Osteoblast (primary cell): ENCODE measurements at places on chromosomes 4 and X. TPM values are rescaled to one million over a fixed set of nuclear protein-coding genes. Genes with fewer than 3 reads are reported as not detected.
A peak's percentile ranks its signal among the peaks of the same experiment; 100 is the strongest.

DNA sequence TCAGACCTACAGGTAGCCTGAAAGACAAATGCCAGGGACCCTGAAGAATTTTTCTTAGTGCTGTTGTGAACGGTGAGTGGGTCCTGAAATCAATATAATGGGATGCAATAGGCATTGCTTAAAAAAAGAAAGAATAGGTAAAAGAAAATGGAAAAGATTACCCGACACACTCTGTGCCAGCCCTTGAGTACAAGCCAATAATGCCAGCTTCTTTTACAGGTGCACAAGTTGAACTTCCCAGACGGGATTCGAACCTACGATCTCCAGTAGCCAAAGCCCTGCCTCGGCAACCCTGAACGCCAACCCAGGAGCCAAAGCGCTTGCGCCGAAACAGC, 24.7 kb upstream of the GLOD5 start:
- H3K4me3 ChIP-seq: peak overlapping the region; percentile 79
- H3K27ac ChIP-seq: peak overlapping the region; percentile 33
- H3K36me3 ChIP-seq: no peaks in the 10 kb centered on the region
- peaks cover 6% of the 10 kb centered on the region for H3K4me1 ChIP-seq

DNA sequence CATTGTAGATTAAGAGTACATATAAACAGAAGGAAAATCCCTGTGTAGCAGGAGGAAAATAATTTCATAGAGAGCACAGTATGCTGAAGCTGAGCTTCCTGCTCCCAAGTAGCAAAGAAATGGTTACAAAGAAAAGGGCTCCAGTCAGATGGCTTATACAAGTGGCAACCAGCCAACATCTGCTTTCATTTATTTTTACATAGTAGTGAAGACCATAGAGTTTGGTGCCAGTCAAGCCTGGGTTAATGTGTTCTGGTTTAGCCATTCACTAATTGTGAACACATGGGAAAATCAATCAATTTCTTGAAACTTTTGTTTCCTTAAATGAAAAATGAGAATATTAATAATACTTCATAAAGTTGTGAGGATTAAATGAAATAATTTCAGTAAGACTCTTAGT, 111.3 kb upstream of the ELOVL6 start:
- H3K4me1 ChIP-seq: no peaks in the 10 kb centered on the region
- no peak overlapping the region for H3K27ac ChIP-seq
- no peak for DNase-seq
- H3K36me3 ChIP-seq: no peaks in the 10 kb centered on the region
- no peak overlapping the region for H3K4me3 ChIP-seq

GRCh38 chr4:165383591-165384073, 4.8 kb downstream of the CPE start:
- no peak overlapping the region for H3K27ac ChIP-seq
- no peaks in the 10 kb centered on the region for H3K4me1 ChIP-seq
- peaks cover 5% of the 10 kb centered on the region for H3K27me3 ChIP-seq
- no peak for DNase-seq

DNA sequence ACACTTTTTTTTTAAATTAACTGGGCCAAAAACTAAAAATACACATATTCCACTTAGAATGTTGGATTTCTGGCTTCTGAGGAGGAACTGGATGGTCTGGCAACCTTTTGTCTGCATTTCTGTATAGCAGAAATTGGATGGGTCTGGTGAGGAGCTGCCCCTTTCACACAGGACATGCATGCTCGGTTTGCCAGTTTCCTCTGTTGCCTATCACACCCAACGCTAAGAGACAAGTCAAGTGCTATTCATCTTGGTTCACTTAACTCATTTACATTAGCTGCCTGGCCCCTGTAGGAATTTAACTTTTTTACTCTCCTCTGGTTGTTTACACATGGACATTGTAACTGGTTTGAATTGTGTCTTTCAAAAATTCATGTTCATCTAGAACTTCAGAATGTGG, 195.7 kb downstream of the PACRGL start:
- H3K4me1 ChIP-seq: no peaks in the 10 kb centered on the region
- no peak overlapping the region for H3K27ac ChIP-seq
- H3K27me3 ChIP-seq: no peaks in the 10 kb centered on the region

GRCh38 chr4:6663596-6664393, 23.3 kb downstream of the MRFAP1 start:
- peaks cover 22% of the 10 kb centered on the region for H3K4me1 ChIP-seq
- no peaks in the 10 kb centered on the region for H3K36me3 ChIP-seq
- no peak for DNase-seq
- H3K4me3 ChIP-seq: peak overlapping the region; percentile 22
- H3K27ac ChIP-seq: no peak overlapping the region
- peaks cover 29% of the 10 kb centered on the region for H3K27me3 ChIP-seq

DNA sequence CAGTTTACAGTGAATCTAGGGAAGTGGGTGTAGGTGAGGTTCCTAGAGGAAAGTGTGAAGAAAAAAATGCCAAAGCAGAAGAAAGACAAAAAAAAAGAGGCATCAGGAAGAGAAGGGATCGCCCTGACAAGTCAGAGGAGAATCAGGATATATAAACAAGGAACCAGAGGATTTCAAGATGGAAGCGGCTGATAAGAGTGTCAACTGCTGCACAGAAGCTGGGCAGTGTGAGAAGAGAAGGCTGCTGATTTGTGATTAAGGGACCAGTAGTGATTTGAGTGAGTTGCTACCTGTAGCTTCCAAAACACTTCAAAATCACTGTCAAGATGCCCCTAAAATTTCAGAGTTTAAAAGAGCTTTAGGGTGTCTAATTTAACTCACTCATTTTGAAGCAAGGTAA, 258.2 kb downstream of the PPP3CA start:
- H3K4me3 ChIP-seq: no peak overlapping the region
- no peaks in the 10 kb centered on the region for H3K27me3 ChIP-seq

DNA sequence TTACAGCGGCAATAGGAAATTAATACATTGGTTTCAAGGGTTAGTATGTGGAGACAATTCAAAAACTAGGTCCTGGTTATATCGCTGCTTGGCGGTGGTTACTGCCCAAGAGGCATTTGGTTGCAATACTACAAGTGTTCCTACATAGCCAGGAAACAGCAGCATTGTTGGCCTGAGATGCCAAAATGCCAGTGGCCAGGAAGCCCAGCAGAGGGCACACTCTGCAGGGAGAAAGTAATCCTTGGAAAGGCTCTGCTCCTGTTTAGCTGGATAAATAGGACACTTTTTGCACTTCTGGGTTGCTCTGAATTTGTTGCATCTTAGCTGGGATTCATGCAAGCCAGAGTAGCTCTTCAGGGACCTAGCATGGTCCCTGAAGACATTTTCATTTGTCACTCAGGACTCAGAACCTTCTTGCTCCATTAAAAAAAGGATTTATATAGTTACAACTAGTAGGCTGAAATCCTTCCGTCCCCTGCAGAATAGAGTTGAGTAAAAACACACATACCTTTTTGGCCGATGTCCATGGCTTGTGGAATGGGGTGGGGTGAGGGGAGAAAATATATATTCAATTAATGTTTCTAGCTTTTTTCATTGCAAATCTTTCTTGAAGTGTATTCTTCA, 8.1 kb upstream of the GPR119 start:
- peak; percentile 72 for DNase-seq
- no peaks in the 10 kb centered on the region for H3K4me1 ChIP-seq
- H3K4me3 ChIP-seq: no peak overlapping the region
- H3K36me3 ChIP-seq: no peaks in the 10 kb centered on the region

DNA sequence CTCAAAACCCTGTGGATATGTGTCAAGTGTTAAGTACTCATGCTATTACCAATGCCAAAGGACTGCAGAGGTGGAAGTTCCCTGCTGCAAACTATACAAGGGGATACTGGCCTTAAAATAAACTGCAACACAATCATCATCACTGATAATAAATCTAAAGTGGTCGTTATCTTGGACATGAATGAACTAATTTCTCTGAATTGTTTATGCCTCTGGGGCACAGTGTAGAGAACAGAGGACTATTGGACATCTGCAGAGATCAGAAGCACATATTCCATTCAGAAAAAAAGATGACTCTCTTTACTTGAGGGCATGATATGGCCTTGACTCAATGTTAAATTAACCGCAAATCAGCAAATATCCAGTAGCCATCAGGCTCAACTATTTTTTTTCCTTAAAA, 542.6 kb upstream of the IGFBP7 start:
- no peak overlapping the region for H3K27ac ChIP-seq
- no peaks in the 10 kb centered on the region for H3K36me3 ChIP-seq
- H3K4me1 ChIP-seq: no peaks in the 10 kb centered on the region
- no peaks in the 10 kb centered on the region for H3K27me3 ChIP-seq
- H3K4me3 ChIP-seq: no peak overlapping the region
- DNase-seq: no peak

Gene OTUD6A
- not detected in 2 replicates for total RNA-seq

Gene IKBKG
- total RNA-seq: 16.8 and 18.5 TPM in 2 replicates

Gene GNRHR
- total RNA-seq: not detected in 2 replicates

Gene USP51
- total RNA-seq: 2.9 and 4.3 TPM in 2 replicates

Gene SYTL4
- total RNA-seq: 2.9 TPM in 2 replicates

Gene ANOS1
- 1.1 and 1.5 TPM in 2 replicates for total RNA-seq
